ENCODE measurements at places on chromosomes 12 and 14.

- DNase-seq, result no peak
Observed at GRCh38 chr12:30164382-30165318, 380.9 kb upstream of the TMTC1 start.

GRCh38 chr12:14194572-14194971 lies 170.9 kb upstream of the ATF7IP start:
- DNase-seq, result no peak

GRCh38 chr12:72522411-72522810 lies 250.2 kb downstream of the TRHDE start:
- DNase-seq, result no peak

- no peak for DNase-seq
Observed at GRCh38 chr12:5254703-5255102, 177.2 kb upstream of the NTF3 start.

- no peak for DNase-seq
Observed at GRCh38 chr14:101072070-101072469, 168.5 kb upstream of the RTL1 start.

GRCh38 chr12:106106061-106106566 lies 32.6 kb downstream of the NUAK1 start:
- DNase-seq, result no peak

DNA sequence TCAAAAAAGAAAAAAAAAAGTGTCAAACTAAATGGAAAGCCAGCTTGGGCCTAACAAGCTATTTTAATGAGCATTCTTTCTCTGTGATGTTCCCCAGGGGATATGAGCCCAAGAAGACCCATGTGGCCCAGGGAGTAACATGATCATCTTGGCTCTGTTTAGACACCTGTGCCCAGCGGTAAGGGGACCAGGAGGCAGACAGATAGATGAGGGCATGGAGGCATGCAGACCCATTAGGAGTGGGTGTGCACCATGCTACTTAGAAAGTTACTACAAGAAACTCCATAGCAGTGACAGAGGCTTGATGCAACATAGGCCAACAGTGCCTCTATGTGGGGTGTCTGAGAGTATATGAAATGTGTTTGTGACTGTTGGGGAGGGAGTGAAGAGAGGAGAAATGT lies 3.1 kb upstream of the CREBL2 start:
- DNase-seq, result no peak

DNA sequence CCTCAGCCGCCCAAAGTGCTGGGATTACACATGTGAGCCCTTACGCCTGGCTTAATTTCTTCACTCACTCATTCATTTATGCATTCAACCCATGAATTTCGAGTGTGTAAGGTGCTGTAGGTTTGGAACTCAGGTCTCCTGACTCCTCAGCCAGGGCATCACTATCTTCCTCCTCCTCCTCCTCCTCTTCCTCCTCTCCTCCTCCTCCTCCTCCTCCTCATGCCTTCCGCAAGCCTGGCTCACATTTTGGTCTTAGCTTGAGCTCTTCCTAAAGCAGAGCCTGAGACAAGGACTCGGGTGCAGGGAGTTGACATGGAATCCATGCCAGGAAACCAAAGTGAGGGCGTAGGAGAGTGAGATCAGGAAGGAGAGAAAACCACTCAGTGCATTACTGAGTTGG lies 20.8 kb upstream of the CHGA start:
- no peak for DNase-seq

- peak; percentile 73 for DNase-seq
Observed at GRCh38 chr14:104424406-104425072, 155.0 kb upstream of the C14orf180 start.

DNA sequence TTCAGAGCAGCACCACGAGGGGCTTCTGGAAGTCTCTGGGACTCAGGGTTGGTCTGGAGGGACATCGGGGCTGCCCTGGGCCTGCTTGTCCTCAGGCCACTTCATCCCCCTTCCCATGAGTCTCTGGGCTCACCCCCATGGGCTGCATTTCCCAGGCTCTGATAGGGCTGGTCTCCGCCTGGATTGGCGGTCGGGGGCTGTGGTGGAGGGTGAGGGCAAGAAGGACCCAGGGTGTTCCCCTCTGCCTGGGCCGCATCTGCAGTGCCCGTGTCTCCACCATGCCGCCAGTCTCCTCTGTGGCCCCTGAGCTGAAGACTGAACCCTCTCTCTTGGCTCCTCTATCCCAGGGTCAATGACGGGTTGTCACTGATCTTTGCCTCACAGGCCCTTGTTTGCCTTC lies 242.1 kb downstream of the ADGRD1 start:
- DNase-seq, result no peak

- no peak for DNase-seq
Observed at GRCh38 chr14:91129261-91129660, 15.4 kb downstream of the DGLUCY start.

- DNase-seq, result peak; percentile 80
Observed at GRCh38 chr12:116406529-116406928, 129.0 kb upstream of the MED13L start.

DNA sequence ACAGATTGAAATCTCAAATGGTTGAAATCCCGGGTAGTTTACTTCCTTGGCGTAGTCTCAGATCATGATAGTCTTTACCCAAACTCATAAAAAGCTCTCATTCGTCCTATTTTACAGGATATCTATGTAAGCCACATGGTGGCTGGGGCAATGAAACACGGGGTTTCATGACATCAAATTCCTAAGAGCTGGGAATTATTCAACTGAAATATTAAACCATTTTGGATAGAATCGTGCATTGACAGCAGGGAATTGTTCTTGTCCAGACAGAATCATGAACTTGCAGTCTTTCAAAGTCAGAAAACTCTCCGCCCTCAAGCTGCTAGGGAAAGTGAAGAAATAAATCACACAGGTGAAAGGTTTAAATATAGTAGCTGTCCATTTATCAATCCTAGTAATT lies 33.2 kb upstream of the PRKAB1 start:
- DNase-seq, result no peak

- DNase-seq, result no peak
Observed at GRCh38 chr14:77219591-77219990, 38.0 kb downstream of the TMEM63C start.

DNA sequence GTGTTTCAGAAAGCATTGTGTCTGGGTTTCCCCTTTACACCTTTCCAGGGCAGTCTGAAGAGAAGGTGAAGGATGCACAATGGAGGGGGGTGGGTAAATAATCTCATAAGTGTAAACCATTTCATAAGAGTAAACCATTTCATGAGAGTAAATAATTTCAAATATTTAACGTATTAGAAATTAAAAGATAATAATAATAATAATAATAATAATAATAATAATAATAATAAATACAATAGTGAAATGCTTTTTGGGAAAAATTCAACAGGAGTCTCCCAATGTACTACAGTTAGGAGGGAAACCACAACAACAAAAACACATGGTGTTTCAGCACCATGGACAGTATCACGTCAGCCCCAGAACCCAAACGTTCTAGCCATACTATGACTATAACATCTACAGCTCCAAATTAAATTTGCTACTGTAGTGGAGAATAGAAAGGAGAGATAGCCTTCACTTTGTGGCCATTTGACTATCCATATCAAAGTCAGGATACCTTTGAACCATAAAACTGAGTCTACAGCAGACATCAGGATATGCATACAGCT lies 691.8 kb downstream of the BCL11B start:
- DNase-seq, result no peak

- no peak for DNase-seq
Observed at GRCh38 chr12:54427106-54427505, 8.0 kb upstream of the ITGA5 start.

DNA sequence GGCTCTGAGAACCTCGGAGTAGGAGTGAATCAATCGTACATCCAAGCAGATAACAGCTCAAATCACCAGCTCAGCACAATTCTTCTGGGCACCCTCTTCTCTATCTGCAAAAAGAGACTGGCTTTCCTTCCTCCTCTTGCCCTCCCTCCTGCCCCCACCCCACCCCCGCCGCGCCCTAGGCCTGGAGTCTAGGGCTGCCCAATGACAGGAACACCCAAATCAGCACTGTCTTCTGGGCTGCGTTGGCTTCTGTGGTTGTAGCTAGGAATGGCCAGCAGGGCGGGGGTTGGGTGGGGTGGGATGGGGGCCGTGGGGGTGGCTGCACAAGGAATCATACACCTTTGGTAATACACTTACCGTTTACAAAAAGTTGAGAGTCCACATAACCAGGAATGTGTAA lies 28.0 kb upstream of the TMCC3 start:
- DNase-seq, result no peak

DNA sequence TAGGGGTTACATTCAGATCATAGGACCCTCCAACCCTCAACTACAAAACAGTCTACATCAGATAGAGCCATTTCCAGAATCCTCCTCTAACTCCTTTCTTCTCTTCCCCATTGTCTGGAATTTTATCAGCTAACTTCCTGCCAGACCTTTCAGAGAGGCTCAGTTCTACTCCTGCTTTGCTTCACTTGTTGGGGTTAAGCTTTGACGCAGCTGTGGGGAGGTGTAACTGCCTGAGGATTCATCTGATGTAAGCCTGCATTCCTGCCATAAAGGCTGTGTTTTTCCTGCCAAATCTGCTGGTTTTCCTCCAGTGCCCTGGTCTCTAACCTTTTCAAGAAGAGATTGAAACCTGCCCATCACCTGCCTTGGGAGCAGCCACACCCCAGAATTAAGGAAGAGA lies 16.9 kb downstream of the DHRS2 start:
- no peak for DNase-seq

DNA sequence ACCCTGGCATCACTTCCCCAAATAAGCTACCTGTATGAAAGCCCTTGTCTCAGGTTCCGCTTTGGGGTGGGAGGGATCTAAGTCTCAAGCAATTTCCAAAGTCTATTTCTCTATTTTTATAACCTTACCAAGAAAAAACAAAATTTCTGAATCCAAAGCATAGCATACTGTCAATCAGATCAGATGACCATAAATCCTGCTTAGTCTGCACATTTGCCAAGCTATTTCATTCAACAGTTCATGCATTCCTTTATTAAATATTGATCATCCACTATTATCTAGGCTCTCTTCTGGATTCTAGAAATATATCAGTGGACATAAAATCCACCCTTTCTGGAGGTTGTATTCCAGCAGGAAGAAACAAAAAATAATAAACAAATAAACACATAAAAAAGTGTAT lies 263.5 kb upstream of the USP15 start:
- DNase-seq, result no peak

GRCh38 chr14:97731800-97732199 lies 934.6 kb downstream of the VRK1 start:
- DNase-seq, result no peak

DNA sequence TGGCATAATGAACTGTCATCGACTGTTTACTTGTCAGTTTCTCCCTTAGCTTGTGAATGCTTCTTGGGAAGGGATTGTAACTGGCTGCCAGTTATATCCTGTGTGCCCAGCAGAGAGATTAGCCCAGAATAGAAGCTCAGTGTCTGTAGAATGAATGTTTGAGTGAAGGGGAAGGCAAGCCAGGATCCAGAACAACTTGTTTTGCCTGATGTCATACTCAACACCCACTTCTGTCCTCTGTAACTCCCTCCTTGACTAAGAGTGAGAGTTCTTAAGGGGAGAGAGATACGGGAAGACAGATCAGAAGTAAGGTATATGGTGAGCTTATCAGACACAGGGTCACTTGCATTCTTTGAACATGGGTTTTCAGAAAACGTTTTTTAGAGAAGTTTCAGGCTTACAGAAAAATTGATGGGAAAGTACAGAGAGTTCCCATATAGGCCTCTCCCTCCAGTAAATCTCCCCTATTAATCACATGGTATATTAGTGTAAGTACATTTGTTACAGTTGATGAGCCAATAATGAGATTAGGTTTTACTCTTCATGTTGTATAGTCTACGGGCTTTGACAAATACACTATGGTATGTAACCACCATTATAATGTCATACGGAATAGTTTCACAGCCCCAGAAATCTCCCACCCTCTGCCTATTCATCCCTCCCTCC lies 5.6 kb upstream of the SPPL3 start:
- DNase-seq, result no peak

DNA sequence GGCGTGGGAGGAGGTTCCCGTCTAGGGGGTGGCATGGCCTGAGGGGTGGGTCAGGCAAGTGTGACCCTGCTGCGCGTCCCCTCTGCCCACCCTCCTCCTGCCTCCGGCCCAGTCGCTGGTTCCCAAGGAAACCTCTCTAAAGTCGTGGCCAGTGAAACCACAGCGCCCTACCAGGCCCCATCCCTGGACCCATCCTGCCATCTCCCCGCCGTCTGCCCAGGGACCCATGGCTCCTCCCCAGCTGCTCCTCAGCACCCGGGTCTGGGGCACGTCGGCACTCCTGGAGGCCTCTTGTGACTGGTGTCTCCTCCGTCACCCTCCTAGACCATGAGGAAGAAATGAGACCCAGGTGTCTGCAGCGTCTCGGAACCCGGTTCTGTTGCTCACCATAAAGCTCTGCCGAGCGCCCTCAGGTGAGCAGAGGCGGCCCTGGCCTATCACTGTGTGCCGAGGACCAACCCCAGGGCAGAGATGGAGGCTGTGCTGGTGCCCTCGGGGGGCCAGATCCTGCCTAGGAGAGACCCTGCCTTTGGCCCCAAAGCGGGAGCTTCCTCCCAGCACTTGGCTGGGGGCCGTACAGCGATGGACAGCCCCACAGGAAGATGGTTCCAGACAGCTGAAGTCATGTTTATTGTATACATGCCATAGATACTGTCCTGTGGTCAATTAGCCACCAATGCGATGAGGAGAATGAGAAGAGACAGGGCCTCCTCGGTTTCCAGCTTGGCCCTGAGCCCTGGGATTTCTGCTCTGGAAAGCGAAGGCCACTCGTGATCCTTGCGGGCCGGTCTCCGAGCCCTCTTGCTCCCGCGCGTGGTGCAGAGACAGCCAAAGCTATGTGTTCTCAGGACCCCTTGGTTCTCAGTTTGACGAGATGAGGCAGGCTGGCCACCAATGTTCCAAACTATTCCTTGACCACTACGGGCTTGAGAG lies 222.5 kb upstream of the RTL1 start:
- no peak for DNase-seq

GRCh38 chr14:31902945-31903646 lies 174.0 kb upstream of the ARHGAP5 start:
- DNase-seq, result no peak

DNA sequence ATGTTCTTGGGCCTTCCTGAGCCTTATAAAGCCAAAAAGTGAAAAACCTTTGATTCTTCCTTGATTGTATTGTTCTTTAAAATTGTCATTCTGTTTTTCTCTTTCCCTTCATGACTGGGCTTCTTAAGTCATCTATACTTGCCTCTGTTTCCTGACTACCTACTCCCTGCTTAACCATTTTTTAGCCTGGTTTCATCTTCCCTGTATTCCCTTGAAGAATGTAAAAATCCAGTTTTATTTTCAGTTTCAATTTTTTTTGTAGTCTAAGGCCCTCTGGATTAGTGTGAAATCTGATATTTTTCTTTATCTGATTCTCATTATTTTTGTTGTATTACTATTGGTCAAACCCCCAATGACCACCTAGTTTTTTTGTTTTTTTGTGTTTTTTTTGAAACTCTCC lies 46.3 kb downstream of the APAF1 start:
- DNase-seq, result no peak

DNA sequence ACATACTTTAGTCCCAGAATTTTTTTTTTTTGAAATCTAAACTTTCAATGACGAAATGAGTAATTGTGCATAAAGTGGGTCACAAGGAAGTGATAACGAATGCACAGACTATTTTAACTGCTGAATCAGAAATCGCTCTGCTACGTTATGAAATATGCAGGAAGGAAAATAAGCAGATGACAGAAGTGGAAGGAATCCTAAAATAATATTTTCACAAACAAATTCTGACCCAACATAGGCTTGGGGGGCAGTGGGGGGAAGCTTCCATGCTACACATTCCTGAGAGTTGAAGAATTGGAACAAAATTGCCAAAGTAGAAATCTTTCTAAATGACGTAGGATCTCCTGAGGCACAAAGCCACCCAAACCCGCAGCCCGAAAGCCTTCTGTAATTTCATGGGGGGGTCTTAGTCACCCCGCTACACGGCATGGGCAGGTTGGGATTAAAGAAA lies 89.6 kb downstream of the ARF6 start:
- DNase-seq, result no peak

- DNase-seq, result no peak
Observed at GRCh38 chr14:24975393-24975792, 74.6 kb downstream of the STXBP6 start.

Measured in NCI-H187 treated with DMSO at 0.1 percent for 48 hours (cell line).